CD8-positive, alpha-beta memory T cell (primary cell): ENCODE measurements at places on chromosomes 2 and 18.

DNA sequence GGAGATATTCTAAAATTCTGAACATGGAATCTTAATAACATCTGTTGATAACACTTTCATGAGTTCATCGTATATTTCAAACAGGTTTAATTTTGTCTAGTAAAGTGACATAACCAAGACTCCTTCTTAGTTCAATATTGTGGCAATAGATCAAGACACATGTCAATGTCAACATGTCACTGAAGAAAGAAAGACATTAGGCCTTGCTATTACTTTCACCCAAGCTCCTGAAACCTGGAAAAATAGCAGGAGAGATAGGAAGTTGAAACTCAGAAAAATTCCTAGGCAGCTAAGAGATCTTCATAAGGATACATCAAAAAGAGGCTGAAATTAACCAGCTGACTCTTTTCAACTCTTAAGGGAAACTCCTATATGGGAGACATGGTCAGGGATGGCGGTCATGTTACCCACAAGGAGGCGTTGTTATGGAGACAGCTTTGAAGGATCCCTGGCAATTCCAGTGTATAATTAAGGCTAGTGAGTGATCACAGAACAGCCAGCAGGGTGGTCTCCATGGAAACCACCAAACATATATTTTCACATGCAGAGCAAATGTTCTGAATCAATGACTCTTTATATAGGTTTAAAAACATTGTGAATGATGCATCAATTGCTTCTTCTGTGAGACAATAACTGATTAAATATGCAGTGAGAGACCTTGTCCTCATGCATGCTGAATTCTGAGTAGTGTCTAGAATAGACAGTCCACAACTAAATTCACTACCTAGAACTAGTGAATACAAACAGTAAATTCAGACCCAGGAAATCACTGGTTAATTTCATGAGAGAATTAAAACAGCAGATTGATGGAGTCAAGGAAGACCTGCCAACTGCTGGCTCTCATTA, 115.3 kb upstream of the RIOK3 start:
- DNase-seq: no peak

DNA sequence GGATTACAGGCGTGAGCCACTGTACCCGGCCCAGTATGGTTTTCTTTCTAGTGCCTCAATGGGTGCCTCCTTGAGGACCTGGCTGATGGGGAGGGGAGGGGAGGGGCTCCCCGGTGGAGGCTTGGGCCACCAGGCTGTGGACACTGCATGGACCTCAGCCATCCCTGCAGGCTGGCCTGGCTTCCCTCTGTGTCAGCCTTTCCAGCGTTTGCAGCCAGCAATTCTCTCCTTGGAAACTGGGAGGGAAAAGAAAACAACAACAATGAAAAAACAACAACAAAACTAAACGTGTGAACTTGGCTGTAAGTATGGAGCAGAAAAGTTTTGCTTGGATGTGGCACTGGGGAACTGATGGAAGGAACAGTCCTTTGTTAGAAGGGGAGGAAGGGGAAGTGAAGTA, 159.3 kb downstream of the GLI2 start:
- peak; percentile 15 for DNase-seq

DNA sequence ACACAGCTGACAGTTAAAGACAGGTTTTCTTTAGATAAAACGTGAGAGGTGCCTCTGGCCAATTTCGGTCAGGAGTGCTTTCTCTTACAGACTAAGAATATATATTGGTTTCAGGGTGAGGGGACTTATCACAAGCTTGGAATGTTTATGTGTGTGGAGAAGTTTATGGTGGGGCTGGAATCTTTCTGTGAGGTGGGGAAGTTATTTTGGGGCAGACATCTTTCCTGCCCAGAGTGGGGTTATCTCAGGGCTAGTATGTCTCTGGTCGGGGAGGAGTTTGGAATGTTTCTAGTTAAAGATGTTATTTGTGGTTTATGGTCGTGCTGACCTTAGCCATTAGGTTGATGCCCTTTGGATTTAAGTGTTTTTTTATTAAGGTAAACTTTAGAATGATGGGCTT, 115.2 kb downstream of the SLC5A7 start:
- no peak for DNase-seq

DNA sequence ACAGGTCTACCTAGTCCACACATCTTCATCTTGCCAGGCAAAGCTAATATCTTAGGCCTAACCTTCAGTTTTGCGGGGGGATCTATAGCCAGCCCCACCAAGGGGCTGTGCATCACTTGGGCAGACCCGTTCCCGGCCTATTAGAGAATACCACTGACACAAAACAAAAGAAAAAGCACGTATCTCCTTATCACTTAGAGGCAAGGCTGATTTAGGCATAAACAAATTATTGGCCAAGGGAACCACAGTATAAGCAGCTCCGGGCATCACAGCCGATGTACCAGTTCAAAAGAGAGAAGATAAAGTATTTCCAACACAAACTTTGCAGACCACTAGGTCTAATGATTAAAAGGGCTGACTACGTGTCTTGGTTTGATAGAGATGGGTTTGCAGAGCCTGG, 248.0 kb downstream of the TCF4 start:
- DNase-seq: no peak

DNA sequence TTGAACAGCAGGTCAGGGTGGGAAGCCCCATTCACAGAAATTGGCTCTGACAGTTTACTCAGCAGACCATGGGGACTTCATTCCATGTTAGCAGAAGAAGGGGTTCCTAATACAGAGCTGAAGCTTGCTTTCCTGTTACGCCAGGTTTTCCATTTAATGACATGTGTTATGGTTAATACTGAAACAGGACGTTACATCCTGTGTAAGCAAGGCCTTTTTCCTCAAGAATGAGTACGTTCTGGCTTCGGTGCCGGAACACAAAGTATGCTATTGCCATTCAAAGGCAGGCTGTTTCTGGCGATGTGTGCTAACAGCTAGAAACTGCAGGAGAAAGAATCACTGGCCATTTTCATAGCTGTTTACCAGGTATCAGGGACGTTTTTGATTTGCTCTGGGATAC, 190.4 kb downstream of the SNTG2 start:
- no peak for DNase-seq

DNA sequence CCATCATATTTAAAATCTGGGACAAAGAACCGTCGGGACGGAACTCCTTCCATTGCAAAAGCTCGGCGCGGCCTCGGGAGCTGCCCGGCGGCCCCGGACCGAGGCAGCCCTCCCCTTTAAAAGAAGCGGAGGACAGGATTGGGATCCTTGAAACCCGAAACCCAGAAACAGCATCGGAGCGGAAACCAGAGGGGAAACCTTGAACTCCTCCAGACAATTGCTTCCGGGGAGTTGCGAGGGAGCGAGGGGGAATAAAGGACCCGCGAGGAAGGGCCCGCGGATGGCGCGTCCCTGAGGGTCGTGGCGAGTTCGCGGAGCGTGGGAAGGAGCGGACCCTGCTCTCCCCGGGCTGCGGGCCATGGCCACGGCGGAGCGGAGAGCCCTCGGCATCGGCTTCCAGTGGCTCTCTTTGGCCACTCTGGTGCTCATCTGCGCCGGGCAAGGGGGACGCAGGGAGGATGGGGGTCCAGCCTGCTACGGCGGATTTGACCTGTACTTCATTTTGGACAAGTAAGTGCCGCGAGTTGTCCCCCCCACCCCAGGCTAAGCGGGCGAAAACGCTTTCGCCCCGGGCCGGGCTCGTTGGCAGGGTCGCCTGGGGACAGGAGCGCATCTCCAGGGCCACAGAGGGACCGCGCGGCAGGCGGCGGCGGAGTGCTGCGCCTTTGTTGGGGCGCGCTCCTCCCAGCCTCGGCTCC, at the start of gene ANTXR1:
Gene ANTXR1, plus strand, starts transcription at position 38 of the 698 bp plus-strand sequence. Its CDS starts 321 bp downstream, at position 359.
- no peak for DNase-seq

DNA sequence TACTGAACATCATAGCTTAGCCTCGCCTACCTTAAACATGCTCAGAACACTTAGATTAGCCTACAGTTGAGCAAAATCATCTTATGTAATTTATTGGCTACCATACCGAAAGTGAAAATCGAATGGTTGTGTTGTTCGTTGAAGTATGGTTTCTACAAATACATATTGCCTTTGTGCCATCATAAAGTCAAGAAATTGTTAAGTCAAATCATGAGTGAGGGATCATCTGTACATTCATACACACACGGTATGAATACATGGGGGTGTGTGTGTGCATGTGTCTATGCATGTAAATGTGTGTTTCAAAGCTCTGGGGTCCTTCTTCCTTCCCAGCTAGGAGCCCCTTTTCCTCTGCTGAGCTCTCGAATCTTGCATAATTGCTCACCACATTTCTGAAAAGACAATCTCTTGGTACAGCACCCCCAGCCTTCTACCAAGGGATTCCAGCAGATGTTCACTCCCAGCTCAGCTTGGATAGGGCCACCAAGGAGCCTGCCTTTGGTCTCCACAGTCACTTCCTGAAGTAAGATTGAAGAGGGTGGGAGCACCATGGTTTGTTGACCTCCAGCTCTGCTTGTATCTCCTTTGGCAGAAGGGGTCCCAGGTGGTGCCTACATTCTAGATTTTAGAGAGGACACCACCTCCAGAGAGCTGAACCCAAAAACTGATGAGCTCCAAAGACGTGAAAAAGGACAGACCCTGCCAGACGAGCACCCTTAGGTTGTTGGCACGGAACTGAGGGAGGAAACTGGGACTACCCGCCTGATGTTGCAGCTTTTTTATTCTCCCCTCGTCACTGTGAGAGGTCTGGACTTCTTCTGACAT, 33.2 kb upstream of the CYP1B1 start:
- DNase-seq: no peak

DNA sequence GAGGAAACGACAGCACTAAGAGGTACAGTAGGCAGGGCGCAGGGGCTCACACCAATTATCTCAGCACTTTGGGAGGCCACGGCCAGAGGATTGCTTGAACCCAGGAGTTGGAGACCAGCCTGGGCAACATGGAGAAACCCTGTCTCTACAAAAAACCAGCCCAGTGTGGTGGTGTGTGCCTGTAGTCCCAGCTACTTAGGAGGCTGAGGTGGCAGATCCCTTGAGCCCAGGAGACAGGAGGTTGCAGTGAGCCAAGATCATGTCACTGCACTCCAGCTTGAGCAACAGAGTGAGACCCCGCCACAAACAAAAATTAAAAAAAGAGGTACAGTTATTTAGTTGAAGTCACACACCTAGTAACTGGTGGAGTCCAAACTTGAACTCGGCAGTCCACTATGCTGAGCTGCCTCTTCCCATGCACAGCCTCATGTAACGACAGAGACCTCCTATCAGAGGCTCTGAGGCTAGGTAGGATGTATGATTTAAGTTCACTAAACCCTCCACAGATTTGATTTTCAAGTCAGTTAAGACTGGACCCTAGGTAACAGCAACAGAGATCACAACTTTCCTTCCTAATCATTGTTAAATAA, 8.7 kb downstream of the STK17B start:
- no peak for DNase-seq

DNA sequence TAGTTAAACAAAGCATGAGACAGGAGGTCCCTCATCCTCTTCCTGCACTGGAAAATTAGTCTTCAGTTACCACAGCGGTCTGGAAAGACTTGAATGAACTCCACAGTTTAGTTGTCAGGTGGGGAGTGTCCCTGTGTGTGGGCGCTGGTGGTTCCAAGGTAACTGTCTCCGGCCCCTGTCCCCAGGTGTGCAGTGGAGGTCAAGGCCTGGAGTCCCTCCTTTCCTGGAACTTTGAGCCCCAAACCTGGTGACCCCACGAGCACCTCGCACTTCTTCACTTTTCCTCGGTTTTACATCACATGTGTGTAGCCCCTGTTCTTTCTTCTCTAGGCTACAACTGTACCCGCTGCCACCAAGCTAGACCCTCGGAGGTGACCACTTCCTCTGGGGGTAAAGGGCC, 28.0 kb upstream of the INHBB start:
- no peak for DNase-seq

DNA sequence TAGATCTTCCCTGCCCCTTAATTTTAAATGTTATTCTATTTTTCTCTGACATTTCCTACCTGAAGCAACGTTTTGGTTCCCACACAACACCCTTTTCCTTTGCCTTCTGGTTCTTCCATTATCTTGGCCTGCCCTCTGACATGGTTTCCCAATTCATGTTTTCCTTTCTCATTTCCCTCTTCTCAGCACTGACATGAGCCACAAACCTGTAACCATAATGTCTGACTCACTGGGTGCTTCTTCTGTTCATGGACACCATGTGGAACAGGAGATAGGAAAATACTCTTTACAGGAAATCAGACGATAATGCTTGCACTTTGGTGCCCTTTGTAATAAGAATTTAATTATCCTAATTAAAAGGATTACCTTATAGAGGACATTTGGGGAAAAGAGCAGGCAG, 142.0 kb downstream of the ZEB2 start:
- DNase-seq: no peak

DNA sequence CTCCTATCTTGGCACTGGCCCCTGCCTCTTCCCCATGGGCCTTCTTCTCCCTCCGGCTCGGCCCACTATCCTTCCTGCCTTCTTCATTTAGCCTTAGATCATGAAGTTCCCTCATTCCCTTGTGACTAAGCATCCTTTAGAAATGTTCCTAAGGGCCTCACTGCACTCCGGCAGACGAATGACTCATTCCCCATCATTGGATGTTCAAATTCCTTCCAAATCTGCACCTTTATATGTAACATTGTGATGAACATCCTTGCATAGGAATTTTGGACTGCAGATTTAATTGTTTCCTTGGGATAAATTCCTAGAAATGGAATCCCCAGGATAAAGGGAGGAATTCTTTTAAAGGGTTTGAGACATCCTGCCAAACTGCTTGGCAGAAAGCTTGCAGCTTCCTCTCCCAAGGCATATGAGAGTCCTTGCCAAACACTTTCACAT, 19.0 kb downstream of the CRACDL start:
- no peak for DNase-seq

- no peak for DNase-seq
Observed at GRCh38 chr18:69208545-69208944, 192.1 kb upstream of the DOK6 start.

DNA sequence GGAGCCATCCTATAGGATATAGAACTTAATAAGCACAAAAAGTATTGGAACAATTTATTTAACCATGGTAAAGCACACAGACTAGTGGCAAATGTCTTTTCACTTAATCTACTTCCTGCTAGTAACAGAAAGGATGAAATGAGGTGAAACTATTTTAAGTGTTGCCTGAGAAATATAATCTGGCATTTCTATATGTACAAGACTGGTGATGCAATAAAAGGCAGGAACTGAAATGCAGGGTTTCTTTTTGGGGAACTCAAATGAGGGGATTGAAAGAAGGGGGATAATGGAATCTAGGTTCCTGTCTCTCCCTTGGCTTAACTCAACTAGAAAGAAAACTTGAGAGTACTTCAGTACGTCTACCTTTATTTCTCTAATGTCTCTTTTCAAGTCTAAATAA, 122.3 kb downstream of the MEMO1 start:
- DNase-seq: no peak

DNA sequence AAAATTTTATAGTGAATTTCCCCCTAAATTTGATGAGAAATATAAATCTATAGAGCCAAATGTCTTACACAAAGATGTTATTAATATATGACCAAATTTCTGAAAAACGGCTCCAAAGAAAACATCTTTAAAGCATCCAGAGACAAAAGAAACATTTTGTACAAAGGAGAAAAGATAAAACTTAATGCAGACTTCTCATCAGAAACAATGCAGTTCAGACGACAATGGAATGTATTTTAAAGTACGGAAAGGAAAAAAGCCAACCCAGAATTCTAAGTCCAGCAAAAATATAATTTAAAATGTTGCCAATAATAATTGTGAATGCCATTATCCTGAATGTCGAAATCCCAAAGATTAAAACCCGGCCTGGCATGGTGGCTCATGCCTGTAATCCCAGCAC, 129.4 kb downstream of the MCFD2 start:
- no peak for DNase-seq

- no peak for DNase-seq
Observed at GRCh38 chr2:33377048-33377447, 99.4 kb upstream of the RASGRP3 start.
